ENCODE measurements at places on chromosomes 2 and 18.

GRCh38 chr2:190846746-190847145 lies 33.9 kb upstream of the GLS start:
- DNase-seq: no peak

DNA sequence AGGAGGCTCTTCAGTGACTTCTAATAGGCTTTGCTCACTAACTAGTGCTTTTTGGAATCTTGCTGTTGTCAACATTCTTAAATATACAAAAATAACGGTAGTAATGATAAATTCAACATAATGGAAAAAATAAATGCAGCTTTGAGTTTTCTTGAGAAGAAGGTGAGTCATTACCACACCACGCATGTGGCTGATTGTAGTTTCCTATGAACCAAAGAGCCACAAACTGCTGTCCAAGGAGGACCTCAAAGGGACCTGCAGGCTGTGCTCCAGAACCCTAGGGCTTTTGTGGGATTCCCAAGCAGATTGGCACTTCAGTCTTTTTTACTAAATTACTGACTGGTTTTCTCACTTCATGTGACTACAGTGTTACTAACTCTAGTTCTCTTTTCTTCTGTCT lies 66.7 kb downstream of the TPGS2 start:
- peak; percentile 73 for DNase-seq

- DNase-seq: no peak
Measured at GRCh38 chr2:61016392-61017002, 1.0 kb upstream of the PEX13 start.

GRCh38 chr2:132757676-132758075 lies 87.7 kb upstream of the LYPD1 start:
- DNase-seq: peak; percentile 55

- DNase-seq: peak; percentile 77
Measured at GRCh38 chr2:101831351-101831865, 133.9 kb downstream of the MAP4K4 start.

GRCh38 chr2:162433491-162433890 lies 89.6 kb downstream of the GCA start:
- DNase-seq: peak; percentile 51

- DNase-seq: no peak
Measured at GRCh38 chr2:144514616-144515091, 5.3 kb downstream of the ZEB2 start.

DNA sequence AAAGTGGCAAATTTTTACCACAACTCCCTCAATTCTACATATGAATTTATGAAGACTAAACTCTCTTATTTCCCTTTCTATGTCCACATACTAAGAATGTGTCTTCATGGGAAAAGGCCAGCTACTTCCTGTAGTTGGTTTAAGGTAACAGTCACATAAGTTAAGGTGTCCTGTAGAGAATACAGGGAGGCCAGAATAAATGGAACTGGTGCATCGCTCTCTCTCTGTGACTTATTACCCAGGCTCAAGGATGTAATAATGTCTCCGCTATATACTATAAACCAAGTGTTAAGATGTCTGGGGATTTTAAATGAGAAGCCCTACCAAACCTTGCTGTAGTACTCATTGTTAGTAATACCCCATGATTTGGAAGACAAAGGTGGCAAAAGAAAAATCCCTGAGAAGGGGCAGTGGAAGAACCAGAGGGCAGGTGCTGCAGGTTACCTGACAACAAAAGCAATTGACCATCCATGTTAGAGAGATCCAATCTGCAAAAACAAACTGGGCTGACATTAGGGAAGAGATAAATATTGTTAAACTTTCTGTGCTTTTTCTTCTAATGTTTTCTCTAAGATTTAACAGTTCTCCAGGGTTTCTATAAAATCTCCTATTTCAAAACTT lies 372.8 kb downstream of the TMX3 start:
- DNase-seq: no peak

DNA sequence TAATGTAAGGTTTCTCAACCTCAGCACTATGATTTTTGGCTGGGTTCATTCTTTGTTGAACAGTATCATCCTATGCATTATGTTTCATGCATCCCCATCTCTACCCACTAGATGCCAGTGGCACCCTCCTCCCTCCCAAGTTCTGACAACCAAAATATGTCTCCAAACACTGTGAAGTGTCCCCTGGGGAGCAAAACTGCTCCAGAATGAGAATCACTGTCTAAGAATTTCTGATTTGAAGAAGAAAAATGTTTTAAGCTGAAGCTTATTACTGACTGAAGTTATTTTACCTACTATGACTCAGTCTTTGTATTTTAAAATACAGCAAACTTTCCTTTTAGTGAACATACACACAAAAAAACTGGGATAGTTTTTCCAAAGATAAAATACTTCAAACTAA lies 3.4 kb downstream of the THADA start:
- no peak for DNase-seq

- DNase-seq: no peak
Measured at GRCh38 chr2:238431456-238431855, 4.7 kb downstream of the ASB1 start.

GRCh38 chr18:79395761-79396404 lies at the start of gene NFATC1:
TSS of gene NFATC1 (plus strand) at chr18:79395930. CDS start at chr18:79396225, 295 bp downstream.
- DNase-seq: peak; percentile 16

GRCh38 chr2:121519153-121519552 lies 11.5 kb upstream of the RNU4ATAC start:
- DNase-seq: no peak

GRCh38 chr2:53508667-53509066 lies 258.9 kb upstream of the CHAC2 start:
- DNase-seq: peak; percentile 5

- no peak for DNase-seq
Measured at GRCh38 chr2:239272626-239273025, 128.2 kb downstream of the HDAC4 start.

DNA sequence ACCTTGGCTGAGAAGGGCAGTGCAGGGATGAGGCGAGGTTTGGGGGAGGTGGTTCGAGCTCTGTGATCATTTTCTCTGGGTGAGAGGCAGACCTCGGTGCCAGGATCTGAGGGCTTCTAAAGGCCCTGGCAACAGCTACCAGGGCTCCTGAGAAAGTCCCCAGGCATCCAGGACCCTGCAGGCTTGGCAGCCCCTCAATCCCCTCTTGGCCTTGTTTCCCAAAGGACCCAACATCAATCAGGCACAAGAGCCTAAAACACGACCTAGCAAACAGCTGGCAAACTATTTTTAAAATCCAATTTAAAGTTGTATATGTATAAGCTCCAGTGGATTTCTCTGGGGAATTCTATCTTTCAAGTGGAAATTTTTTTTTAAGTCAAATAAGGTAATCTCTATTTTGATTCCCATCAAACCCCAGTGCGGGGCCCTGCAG lies 15.0 kb upstream of the MAT2A start:
- no peak for DNase-seq

DNA sequence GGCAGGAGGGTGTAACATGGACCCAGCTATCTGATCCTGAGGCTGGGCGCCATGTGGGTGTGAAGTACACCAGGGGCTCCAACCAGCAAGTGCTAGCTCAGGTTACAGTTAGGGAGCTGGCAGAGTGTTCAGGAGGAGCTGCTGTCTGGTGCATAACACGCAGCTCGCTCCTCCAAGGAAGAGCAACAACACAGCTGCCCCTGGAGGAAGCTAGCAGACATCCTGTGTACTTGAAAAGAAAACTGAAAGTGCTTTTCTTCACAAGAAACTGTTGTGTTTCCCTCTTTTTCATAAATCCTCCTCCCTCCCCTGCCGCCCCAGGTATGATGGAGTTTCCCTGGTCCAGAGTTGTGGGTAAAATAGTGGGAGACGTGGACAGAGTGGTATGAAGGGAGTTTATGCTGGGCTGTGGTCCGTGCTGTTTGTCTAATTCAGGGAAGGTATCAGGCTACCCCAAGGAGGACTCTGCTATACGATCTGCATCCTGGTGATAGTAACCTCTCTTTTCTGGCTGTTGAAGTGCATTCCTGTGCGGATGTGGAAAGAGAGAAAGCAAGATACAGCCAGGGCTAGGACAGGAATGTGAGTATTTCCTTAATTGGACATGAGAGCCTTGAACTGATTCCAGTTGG lies 6.1 kb upstream of the LBH start:
- peak; percentile 54 for DNase-seq

- no peak for DNase-seq
Measured at GRCh38 chr2:168137510-168138180, 109.8 kb downstream of the STK39 start.

- DNase-seq: no peak
Measured at GRCh38 chr2:137644731-137645130, 319.5 kb upstream of the HNMT start.

- DNase-seq: peak; percentile 97
Measured at GRCh38 chr2:71889759-71890684, 257.6 kb downstream of the CYP26B1 start.
